ENCODE measurements at places on chromosomes 1 and 21. TPM values are rescaled to one million over a fixed set of nuclear protein-coding genes. Genes with fewer than 3 reads are reported as not detected.

S100A8 gene
- polyA plus RNA-seq, result 3.4 TPM

TNFSF18 gene
- 0.12 TPM for polyA plus RNA-seq

ATP1A2 gene
- polyA plus RNA-seq, result 5.8 TPM

TRIM17 gene
- 8.1 TPM for polyA plus RNA-seq
